ENCODE measurements at places on chromosomes 7 and 10.

- DNase-seq: no peak
These were observed 17.8 kb upstream of the MTPAP start for GRCh38 chr10:30366829-30367228.

GRCh38 chr10:22609251-22609650 lies 105.1 kb downstream of the PIP4K2A start:
- DNase-seq: no peak

GRCh38 chr10:12387561-12388210 lies 38.3 kb downstream of the CAMK1D start:
- no peak for DNase-seq

DNA sequence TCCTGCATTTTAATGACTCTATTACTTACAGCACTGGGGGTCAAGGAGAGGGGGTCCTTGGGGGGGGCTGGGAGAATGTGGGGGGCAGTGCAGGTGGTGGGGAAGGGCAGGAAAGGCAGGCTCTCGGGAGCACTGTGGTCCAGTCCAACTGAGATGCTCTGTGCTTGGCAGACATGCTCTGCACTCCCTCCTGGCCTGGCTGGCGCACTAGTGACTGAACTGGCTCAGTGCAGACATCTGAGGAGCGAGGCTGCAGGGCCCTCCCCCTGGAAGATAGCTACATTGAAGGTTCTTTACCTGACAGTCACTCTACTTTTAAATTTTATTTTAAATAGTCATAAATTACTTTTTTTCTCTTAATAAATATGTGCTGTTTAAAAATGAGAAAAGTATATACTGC lies 105.7 kb downstream of the NEURL1 start:
- no peak for DNase-seq

GRCh38 chr10:16941067-16941466 lies 123.8 kb upstream of the RSU1 start:
- DNase-seq: no peak

DNA sequence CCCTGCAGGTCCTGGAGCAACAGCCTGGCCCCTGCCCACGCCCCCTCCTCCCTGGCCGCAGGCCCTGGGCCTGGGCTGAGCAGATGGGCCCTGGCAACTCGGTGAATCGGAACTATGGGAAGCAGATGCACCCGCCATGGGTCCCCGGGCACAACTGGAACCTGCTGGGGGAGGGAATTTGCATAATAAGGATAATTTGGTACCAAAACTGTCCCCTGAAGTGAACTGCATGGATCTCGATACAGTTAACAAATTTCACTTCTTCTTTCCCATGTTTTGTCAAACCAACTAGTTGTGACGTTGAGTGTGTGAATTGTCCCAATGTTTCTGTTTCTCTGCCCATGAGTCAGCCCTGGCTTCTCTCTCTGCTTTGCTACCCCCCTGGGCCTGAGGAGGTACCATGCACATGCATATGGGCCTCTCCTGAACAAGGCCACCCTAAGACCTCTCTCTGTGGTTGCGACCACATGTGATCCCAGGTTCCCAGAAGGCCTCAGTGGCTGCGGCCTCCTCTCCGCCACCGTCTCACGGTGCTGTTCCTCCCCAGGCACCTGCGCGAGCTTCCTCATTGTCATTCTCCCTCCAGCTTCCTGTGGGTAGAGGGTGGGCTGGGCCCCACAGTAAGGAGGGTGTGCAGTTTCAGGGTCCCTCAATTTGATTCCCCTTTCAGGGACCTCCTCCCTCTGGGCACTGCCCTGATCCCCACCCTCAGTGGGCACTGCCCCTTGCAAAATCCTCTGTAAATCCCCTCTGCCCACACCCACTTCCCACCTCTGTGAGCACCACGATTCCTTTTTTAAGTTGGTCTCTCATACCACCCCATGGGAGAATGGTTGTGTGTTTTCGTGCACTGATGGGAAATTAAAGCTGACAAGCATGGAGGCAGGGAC lies 40.0 kb downstream of the FIGNL1 start:
- DNase-seq: no peak

GRCh38 chr10:116126954-116127695 lies 145.9 kb downstream of the GFRA1 start:
- DNase-seq: no peak

- no peak for DNase-seq
These were observed 21.9 kb upstream of the CDCA7L start for GRCh38 chr7:21967598-21968003.
